Spleen (tissue), 13 donors: ENCODE measurements at places on chromosomes 3 and 15. TPM values are rescaled to one million over a fixed set of nuclear protein-coding genes. Genes with fewer than 3 reads are reported as not detected.

Gene RARB
- total RNA-seq = 6.4 TPM

Gene PLA2G4E
- total RNA-seq = not detected

Gene ZNF619
- 8.5 TPM for total RNA-seq

Gene NR1I2
- total RNA-seq = 1.1 TPM

Gene ACTRT3
- total RNA-seq = 0.79 TPM

Gene GOLGA6L7
- total RNA-seq = not detected

Gene AGBL1
- not detected for total RNA-seq

Gene SV2B
- 0.46 TPM for total RNA-seq

Gene ZNF662
- total RNA-seq = 2.9 TPM

Gene LRRIQ4
- total RNA-seq = not detected

Gene PEX5L
- 0.55 TPM for total RNA-seq

Gene SEMA3G
- 16.4 TPM for total RNA-seq

Gene DISP2
- total RNA-seq = not detected

Gene ITIH1
- total RNA-seq = 3.5 TPM

Gene TMEM45A
- 5.5 TPM for total RNA-seq

Gene LMOD3
- total RNA-seq = 0.20 TPM

Gene ILDR1
- 0.60 TPM for total RNA-seq

Gene SELENOS
- 58.7 TPM for total RNA-seq

Gene GOLGA6D
- not detected for total RNA-seq

Gene OR4F15
- not detected for total RNA-seq

Gene PAQR9
- total RNA-seq = not detected

Gene CGNL1
- 0.60 TPM for total RNA-seq

Gene CORO2B
- 3.6 TPM for total RNA-seq

Gene SLC12A8
- 1.4 TPM for total RNA-seq

Gene BFSP2
- total RNA-seq = not detected

Gene WDR93
- total RNA-seq = not detected

Gene MORC1
- not detected for total RNA-seq

Gene FOXB1
- not detected for total RNA-seq

Gene P2RY14
- 3.9 TPM for total RNA-seq

Gene LTK
- 2.4 TPM for total RNA-seq

Gene CCR1
- total RNA-seq = 52.6 TPM

Gene LRRC31
- 0.16 TPM for total RNA-seq

Gene UROC1
- total RNA-seq = not detected

Gene PIGBOS1
- 28.4 TPM for total RNA-seq

Gene ARL13B
- total RNA-seq = 12.4 TPM

Gene ZPLD1
- total RNA-seq = not detected

Gene NEK11
- 3.1 TPM for total RNA-seq

Gene MESP2
- not detected for total RNA-seq

Gene ATP8B4
- 33.7 TPM for total RNA-seq

Gene PIGX
- 14.5 TPM for total RNA-seq
